ENCODE measurements at places on chromosomes 11 and 22.

DNA sequence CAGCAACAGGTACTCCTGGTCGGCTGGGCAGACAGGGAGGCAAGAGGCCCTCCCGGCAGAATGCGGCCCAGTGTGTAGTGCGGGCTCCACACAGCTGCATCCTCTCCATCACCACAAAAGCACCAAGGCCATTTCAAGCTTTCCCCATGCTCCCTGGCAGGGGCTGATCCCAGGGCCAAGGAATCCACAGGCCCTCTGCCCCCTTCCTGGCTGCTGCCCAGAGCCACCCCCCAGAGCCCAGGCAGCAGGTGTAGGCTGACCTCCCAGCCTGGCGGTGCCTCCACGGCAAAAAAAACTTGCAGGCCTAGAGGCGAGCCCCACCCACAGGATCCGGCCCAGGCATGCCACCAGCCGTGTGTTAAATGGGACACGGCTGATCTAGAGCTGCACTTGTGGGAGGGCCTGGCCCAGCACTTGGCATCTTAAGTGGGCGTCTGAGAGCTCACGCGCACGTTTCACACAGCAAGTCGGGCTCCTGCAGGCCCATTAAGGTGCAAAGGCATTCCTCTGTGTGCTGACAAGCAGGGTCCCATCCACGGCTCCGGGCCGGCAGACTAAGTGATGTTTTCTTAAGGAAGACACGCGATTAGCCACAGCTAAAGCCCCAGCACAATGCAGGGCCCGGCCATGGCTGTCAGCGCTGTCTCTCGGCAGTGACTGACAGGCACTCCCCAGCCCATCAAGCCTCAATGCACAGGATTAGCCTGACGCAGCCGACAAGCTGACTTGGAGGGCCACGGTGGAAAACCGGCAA is 19.8 kb upstream of the GNB1L start:
- peak; percentile 88 for DNase-seq

- no peak for DNase-seq
Measured at GRCh38 chr11:83046621-83047172, 25.0 kb downstream of the RAB30 start.

- DNase-seq = no peak
Measured at GRCh38 chr11:6666302-6667183, 10.9 kb upstream of the DCHS1 start.

DNA sequence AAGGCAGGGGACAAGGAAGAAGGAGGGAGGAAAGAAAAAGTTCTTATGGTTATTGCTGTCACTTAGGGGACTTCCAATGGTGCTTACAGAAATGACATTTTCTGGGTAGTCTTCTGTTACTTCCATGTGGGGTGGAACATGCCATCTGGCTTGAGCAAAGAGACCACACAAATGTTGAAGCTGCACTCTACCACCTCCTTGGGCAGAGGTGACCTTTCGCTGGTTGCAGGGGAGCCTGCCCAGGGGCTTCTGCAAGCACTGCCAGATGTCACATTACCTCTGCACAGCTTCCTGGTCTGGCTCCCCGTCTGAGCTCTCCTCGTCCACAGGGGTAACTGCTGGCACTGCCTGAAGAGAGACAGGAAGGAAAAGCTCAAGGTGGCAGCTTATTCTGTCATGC is 32.6 kb upstream of the APOA1 start:
- no peak for DNase-seq

DNA sequence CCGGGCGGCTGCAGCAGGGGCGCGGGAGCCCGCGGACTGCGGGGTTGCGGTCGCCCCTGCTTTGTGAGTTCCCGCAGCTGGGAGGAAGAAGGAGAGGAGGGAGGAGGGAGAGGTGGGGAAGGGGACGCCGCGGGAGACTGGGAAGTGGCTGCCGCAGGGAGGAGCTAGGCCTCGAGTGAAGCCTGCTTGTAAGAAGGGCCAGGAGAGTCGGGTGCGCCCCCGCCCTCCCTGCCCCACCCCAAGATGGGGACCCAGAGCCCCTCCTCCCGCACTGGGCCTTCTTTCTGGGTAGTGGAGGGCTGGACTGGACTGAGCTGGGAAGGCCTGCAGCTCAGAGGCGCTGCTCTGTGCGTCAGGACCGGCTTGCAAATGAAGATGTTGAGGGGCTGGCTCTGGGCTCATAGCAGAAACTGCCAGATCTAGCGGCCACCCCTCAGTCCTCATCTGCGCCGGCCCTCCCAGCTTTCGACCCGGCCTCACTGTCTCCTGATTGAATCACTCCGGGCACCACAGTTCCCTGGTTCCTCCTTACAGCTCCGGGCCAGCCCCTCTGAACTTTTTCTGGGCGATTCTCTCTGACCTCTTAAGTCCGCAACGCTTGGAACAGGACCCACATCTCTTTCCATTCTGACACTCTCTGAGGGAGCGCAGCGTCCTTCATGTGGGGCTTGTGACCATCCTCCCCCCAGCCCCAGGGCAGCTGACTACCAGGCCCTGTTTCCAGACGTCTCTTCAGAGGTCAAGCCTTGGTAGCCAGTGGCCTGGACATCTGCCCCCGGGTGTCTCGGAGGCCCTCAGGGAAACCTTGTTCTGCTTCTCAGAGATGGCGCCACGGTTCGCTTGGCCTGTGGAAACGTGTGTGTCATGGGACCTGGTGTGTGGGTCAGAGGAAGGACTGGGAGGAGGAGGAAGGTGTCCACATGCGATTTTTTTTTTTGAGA is 21.9 kb downstream of the SERPINH1 start:
- DNase-seq = peak; percentile 85

DNA sequence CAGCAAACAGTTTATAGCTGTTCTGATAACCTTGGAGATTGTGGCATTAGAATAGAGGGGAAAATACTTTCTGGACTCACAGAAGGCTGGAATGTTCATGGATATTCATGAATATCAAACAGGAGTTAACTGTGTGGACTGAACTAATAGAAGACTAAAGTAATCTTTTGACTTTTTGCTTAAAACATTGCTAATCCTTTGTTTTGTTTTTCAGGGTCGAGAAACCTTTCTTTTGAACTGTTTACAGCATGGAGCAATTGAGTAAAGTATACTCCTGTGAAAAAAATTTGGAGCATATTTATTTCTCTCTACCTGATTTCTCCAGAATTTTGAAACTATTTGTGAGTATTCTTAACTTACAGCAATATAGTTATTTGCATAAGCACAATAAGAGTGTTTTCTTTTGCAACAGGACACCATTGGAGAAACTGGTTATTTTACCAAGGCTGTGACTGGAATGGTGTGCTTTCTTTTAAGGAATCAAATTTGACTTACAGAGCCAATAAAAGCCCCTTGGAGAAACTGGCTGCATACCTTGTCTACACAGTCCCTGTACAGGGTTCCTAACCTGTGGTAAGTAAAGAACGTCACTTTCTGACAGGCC is 821.6 kb downstream of the TBC1D22A start:
- DNase-seq = no peak

- no peak for DNase-seq
Measured at GRCh38 chr11:1162138-1162475, 4.4 kb downstream of the MUC5AC start.

- no peak for DNase-seq
Measured at GRCh38 chr22:45051419-45051818, 41.6 kb upstream of the PHF21B start.

- DNase-seq = peak; percentile 73
Measured at GRCh38 chr11:119518746-119519730, 96.1 kb upstream of the THY1 start.

- peak; percentile 20 for DNase-seq
Measured at GRCh38 chr11:35061516-35062440, 77.2 kb upstream of the CD44 start.

- no peak for DNase-seq
Measured at GRCh38 chr11:27171376-27171958, 130.9 kb downstream of the BBOX1 start.

- DNase-seq = peak; percentile 86
Measured at GRCh38 chr11:115134926-115135325, 369.3 kb downstream of the CADM1 start.

- DNase-seq = peak; percentile 63
Measured at GRCh38 chr22:42343121-42343454, 72.6 kb upstream of the TCF20 start.

GRCh38 chr22:30743257-30744020 is 48.8 kb downstream of the OSBP2 start:
- no peak for DNase-seq

DNA sequence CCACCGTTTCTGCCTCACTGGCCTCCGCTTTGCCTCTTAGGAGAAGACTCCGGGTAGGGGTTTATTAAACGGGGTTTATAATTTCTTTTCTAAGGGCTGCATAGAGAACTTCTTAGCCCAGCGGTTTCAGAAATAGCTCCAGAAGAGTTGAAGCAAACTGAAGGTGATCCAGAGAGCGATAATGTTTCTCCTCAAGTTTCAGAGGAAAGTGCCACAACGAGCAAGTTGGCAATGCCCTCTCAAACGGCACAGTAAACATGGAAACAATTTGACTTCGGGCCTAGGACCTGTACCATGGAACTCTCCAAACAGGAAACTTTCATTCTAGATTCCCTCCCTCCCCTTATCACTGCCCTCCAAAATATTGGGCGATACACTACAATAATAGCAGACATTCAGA is 1.0 kb downstream of the ADSL start:
- DNase-seq = no peak

GRCh38 chr11:39192671-39193070 is 2266.8 kb downstream of the LRRC4C start:
- DNase-seq = no peak

DNA sequence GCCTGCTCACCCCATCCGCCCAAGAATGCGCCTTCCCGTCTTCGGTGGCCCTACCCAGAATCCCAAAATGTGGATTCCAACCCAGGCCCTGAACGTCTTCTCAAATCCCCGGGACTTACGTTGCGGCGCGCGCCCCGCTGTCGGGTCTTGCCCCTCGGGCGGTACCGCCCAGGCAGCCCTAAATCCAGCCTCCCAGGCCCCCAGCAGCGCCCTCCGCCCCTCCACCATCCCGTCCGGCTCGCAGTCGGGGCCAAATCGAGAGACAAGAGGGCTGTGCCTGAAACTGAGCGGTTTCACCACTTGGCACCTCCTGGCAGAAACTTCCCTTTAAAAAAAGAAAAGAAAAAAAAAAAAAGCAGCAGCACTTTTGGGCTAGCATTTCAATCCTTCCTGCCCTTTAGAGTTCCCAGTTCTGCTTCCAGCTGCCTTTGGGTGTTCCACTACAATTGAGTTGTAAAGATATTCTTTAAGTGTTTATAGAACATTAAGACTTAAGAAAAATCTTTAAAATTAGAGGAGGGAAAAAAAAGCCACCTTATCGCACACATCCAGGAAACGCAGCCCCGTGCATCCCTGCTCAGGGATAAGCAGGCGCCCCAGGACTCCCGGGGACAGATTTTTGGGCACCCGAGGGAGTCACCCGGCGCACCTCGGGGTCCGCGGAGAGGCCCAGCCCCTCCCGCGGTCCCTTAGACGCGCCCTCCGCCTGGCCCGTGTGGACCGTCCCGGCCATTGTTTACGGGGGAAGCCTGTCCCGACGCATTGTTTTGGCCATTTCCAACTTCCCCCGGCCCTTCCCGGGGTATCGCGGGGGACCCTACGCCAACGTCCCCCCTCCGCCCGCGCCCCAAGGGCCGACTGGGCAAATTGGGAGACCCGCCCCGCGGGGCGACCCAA is 57.6 kb downstream of the KCNJ4 start:
- DNase-seq = peak; percentile 8

DNA sequence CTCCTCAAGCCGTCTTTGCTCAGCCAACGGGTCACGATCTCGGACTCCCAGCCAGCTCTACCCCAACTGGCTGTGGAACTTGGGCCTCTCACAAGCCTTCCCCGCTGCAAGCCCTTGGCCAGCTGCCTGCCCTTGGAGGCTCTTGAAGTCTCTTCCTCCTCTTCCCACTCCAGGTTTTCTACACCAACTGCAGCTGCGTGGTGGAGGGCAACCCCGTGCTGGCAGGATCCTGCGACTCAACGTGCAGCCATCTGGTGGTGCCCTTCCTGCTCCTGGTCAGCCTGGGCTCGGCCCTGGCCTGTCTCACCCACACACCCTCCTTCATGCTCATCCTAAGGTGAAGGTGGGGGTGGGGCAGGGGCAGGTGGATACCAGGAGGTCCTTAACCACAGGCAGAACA is 40.5 kb upstream of the TPBGL start:
- no peak for DNase-seq

GRCh38 chr22:46737105-46737975 is 712 bp downstream of the CERK start:
- peak; percentile 47 for DNase-seq

GRCh38 chr11:129951201-129951865 is 51.3 kb downstream of the PRDM10 start:
- peak; percentile 91 for DNase-seq

GRCh38 chr11:102313238-102313940 is 3.9 kb upstream of the BIRC3 start:
- no peak for DNase-seq

DNA sequence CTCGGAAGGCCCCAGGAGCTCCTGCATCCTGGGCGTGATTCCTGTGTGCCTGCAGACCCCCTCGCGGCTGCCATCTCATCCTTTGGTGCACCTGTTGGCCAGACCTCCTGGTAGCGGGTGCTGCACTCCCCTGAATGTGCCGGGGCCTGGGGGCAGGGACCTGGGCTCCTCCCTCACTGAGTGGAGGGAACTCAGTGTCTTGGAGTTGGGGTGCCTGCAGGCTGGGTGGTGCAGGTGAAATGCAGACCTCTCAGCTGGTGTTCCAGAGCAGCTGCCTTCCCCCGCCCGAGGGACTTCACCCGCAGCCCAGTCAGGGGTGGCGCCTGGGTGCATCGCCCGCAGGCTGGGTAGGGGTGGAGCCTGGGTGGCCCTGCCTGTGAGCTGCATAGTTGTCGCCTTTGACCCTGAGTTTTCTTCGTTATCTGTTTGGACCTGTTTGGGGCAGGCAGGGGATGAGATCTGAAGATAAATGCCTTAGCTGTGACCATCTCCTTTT is 31.4 kb downstream of the LRP5 start:
- DNase-seq = no peak

- peak; percentile 97 for DNase-seq
Measured at GRCh38 chr11:65890324-65891218, at the start of gene CCDC85B. TSS of gene CCDC85B (plus strand) at chr11:65890673. CDS start at chr11:65890784, 111 bp downstream.

DNA sequence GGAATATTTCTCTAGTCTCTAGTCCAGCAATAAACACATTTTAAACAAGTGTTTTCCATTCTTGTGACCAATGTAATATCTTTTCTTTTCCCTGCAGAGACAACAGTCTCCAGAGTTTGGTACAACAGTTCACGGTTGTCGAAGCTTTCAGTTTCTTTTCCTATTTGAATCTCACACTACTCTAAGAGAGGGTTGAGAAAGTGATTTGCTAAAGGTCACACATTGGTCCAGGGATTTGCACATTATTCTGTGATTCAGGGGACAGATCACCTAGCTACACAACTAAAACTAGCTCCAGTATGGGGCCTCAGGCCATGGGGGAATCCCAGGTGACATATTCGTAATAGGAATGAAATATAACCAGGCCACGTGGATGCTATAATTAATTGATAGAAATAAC is 132.5 kb downstream of the HIPK3 start:
- DNase-seq = no peak

DNA sequence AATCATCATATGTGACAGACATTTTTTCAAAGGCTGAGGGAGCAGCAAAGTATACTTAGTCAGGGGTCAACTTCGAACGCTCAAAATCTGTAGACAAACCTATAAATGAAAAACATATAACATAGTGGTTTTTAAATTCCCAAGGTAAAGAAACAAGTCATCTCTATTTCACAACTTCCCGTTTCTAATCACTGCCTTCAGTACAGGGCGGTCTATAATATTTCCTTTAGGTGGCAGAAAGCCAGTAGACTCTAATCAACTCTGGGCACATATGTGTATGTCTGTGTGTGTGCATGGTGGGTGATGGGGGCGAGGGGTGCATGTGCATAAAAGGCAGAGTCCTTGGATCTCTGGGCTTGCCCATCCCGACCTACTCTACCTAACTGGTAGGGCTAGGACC is 55.0 kb upstream of the ARFGAP3 start:
- no peak for DNase-seq
